ENCODE measurements at places on chromosomes 7 and 10. TPM values are rescaled to one million over a fixed set of nuclear protein-coding genes. Genes with fewer than 3 reads are reported as not detected.

OR2A42 gene
- total RNA-seq: not detected

SLC26A5 gene
- not detected for total RNA-seq

PRLHR gene
- total RNA-seq: not detected

PTEN gene
- 72.5 TPM for total RNA-seq

UTF1 gene
- not detected for total RNA-seq

FAM25A gene
- total RNA-seq: not detected

MYH16 gene
- not detected for total RNA-seq

KCTD7 gene
- 13.2 TPM for total RNA-seq

CFAP46 gene
- 1.6 TPM for total RNA-seq

ZCWPW1 gene
- total RNA-seq: 3.5 TPM

LFNG gene
- total RNA-seq: 6.6 TPM

VPS37D gene
- total RNA-seq: 1.6 TPM

SLC13A4 gene
- not detected for total RNA-seq

MRC1 gene
- total RNA-seq: 51.8 TPM

ANKRD26 gene
- total RNA-seq: 9.8 TPM

PGAM2 gene
- 946 TPM for total RNA-seq

DNAH11 gene
- total RNA-seq: 4.1 TPM

SEMA3A gene
- 22.4 TPM for total RNA-seq

C10orf143 gene
- 2.4 TPM for total RNA-seq

NYAP1 gene
- 0.54 TPM for total RNA-seq

NFKB2 gene
- 18.2 TPM for total RNA-seq

EPO gene
- not detected for total RNA-seq

TMEM140 gene
- total RNA-seq: 6.3 TPM

NANOS1 gene
- 2.8 TPM for total RNA-seq

GPC2 gene
- total RNA-seq: 0.09 TPM

SAP25 gene
- total RNA-seq: 1.4 TPM

All from right cardiac atrium (tissue), 5 donors.